Renal cortex interstitium (tissue), 15 donors: ENCODE measurements at places on chromosomes 7 and 10. TPM values are rescaled to one million over a fixed set of nuclear protein-coding genes. Genes with fewer than 3 reads are reported as not detected.

The EGR2 gene
- polyA plus RNA-seq, result 2.3 TPM

The OR2A12 gene
- 0.08 TPM for polyA plus RNA-seq

The ATP5MK gene
- 233 TPM for polyA plus RNA-seq

The EIF5AL1 gene
- 0.12 TPM for polyA plus RNA-seq

The IQCE gene
- polyA plus RNA-seq, result 24.2 TPM

The EN2 gene
- 0.10 TPM for polyA plus RNA-seq

The WNT2 gene
- 0.65 TPM for polyA plus RNA-seq

The MICALL2 gene
- polyA plus RNA-seq, result 14.9 TPM

The MINDY4 gene
- polyA plus RNA-seq, result 26.9 TPM

The ERVW-1 gene
- polyA plus RNA-seq, result 0.82 TPM
